ENCODE measurements at places on chromosomes 7 and 10.

- no peak for DNase-seq
Observed at GRCh38 chr7:42878303-42878702, 33.6 kb downstream of the C7orf25 start.

- no peak for DNase-seq
Observed at GRCh38 chr7:44292420-44292817, 33.0 kb downstream of the CAMK2B start.

DNA sequence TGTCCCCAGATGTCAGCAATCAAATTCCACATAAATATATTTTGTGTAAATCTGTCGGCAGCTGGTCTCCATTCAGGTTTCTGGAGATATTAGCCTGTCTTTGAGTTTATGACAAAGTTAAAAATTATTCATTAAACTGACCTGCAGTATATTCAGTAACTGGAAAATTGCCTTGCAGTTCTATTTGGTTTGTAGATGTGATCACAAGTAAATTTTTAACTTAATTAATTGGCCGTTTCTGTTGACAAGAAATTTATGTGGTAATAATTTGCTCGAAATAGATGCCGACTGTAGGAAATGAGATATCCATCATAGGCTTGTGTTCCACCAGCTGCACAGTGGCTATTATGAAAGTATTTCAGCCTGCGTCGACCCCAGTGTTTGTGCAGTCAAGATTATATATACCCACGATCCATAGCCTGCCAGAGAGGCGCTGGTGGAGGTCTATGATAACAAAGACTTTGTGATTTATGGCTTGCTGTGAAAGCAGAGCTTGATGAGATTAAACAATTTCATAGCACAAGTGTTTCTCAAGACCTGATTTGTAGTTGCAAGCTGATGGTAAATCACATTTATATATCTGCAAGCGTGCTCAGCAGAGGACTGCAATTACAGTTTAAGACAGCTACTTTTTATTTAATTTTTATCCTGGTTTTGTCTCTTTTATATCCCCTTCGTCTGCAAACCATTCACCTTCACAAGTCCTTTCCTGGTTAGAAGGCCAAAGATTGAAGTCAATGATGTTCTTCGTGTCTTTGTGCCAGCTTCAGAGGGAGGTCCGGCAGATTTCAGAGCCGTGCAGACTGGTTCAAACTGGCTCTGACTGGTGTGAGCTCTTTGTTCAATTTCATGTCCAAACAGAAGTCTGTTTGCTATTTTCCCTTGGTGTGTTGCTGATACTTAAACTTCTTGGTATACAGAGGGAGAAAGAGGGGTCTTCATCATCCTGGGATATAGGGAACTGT, 850.9 kb downstream of the LRMDA start:
- DNase-seq = no peak

DNA sequence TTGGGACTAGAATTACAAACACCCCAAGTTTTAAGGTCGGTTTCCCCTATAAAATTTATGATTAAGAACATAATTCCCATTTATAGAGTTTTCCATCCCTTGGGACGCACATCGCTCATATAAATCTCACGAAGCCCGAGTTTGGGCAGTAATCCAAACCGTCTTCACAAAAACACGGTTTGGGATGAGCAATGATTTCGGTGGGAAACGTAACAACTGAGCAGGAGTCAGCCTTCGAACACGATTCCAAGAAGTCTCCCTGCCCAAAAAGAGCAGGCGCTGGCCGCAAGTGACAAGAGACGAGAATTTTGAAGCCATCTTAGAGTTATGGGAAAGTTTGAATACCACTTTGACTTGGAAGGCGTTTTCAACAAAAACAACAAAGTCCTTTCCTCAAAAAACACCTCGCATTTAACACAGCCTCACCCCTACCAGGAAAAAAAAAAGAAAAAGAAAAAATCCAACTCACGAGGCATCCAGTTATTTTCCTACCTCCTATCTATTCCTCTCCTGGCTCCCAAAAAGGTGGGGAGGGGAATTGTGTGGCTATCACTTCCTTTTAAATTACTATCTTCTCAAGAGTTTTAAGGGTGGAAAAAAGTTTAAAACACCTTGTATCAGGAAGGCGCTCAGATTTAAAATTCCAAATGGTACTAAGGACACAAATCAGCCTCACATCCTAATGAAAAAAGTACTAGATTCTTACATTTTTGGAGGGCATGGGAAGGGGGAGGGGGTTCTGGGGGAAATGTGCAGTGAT, 1.6 kb downstream of the SEPHS1 start:
- DNase-seq = no peak

DNA sequence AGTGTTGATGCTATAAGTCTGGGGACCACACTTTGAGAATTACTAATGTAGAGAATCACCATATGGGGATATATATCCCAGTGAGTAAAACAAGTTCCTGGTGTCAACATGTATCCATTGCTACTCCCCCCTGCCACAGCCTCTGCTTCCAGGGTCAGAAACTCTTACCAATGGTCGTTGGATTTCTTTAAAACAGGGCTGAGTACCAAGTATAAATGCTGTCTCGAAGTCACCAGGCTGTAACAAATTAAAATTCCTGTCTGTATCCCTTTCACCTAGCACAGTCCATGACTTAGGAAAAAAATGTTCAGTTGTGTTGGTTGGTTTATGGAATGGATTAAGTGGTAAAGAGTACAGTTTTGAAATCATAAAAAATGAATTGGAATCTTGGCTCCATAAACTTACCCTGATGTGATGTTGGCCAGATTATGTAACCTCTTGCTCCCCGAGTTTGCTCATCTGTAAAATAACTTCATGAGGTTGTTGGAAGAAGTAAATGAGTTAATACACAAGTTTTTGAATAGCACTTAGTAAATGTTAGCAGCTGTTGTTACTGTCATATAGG, 364.0 kb upstream of the LRGUK start:
- DNase-seq = no peak

DNA sequence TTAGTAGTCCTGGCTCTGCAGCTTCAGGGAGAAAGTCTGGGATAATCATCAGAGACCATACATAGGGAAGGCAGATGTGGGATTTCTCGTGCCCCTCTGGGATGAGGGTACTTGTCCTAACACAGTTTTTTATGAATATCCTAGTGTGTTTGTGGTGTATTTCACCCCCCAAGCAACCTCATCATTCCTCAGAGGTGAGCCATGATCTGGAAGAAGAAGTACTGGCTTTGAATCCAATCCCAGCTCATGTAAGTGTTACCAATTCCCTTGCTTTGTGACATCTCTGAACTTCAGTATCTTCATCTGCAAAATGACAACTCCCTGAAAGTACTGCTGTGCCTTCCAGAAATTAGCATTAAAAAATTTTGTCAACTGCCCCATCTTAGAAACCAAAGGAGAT, 347.5 kb upstream of the ZMIZ1 start:
- DNase-seq = no peak

DNA sequence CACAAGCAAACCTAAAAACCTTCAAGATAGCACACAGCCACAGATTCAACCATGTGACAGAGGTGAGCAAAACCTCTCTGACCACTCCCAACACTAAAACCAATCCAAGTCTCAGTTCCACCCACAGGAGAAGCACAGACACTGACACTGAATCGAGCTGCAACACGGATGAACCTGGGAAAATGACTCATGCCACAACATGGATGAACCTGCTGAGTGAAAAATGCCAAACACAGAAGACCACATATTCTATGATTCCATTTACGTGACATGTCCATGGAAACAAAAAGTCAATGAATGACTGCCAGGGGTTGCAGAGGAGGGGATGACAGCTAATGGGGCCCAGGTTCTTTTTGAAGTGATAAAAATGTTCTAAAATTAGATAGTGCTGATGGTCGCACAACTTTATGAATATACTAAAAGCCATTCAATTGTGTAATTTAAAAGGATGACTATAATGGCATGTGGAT, 22.0 kb downstream of the CYTH3 start:
- no peak for DNase-seq

DNA sequence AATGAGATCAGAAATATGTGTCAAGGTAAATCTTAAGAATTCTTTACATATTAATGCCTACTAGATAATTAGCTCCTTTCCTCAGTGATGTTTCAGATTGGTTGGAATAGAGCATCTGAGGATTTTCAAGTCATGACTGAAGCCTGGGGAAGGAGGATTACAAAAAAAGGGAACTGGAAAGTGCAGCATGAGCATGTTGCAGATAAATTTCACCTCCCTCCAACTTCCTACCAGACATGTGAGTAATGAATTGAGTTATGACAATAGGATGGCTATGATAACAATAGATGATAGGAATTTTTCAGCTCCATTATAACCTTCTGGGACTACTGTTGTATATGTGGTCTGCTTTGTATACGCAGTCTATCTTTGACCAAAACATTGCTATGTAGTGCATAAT, 104.2 kb upstream of the RAB18 start:
- no peak for DNase-seq

GRCh38 chr10:77446700-77447099, 190.9 kb downstream of the KCNMA1 start:
- DNase-seq = no peak

All from stimulated activated CD8-positive, alpha-beta memory T cell treated with anti-CD3 and anti-CD28 coated beads, Interleukin-4, amount 100 ng/mL, for 1 hour (primary cell).